Stimulated activated CD8-positive, alpha-beta memory T cell treated with anti-CD3 and anti-CD28 coated beads, Interleukin-4, amount 100 ng/mL, for 48 hours (primary cell): ENCODE measurements at places on chromosomes 3 and 15.

GRCh38 chr15:41490355-41490754, 3.3 kb upstream of the ITPKA start:
- peak; percentile 61 for DNase-seq

- DNase-seq = peak; percentile 27
These were observed 569 bp downstream of the HIGD2B start for GRCh38 chr15:72685301-72685924.

GRCh38 chr3:160678292-160678842, 1.4 kb downstream of the ARL14 start:
- DNase-seq = no peak

GRCh38 chr3:52784931-52785590, 7.7 kb downstream of the ITIH1 start:
- no peak for DNase-seq

DNA sequence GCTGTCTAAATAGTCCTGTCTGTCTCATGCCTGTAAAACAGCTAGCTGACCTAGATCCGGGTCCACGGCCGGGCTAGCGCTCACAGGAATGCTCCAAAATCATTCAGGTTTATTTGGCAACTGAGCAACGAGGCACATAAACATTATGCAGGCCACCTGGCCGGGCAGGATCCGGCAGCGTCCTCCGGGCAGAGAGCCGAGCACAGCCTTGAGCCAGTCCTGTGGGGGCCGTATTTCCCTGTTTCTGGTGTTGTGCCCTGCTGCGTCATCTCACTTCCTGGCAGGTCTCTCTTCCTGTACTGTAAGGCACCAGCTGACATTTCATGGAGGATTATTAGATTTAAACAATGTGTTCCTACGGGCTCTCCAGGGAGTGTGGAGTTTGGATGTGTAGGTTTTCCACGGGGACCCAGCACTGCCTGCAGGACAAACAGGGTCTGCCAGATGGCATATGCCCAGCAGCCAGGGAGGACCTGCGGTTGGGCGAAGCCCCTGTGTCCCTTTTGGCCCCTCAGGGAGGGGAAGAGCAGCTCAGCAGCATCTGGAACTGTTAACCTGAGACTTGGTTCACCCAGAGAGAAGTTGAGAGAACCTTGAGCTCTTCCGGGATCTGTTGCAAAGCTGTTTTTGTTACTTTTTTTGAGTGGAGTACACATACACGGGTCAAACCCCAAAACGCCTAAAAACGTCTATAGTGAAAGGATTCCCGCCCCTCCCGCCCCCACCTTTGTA, 16.6 kb upstream of the LRRK1 start:
- DNase-seq = no peak

DNA sequence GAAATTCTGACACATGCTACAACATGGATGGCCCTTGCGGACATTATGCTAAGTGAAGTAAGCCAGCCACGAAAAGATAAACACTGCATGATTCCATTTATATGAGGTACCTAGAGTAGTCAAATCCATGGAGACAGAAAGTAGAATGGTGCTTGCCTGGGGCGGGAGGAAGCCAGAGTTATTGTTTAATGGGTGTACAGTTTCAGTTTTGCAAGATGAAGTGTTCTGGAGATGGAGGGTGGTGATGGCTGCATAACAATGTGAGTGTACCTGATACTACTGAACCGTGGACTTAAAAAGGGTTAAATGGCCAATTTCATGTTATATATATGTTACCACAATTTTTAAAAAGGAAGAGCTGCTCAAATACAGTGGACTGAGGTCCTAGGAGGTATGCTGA, 66.9 kb downstream of the SEMA5B start:
- no peak for DNase-seq

GRCh38 chr15:85005746-85006145, 24.1 kb downstream of the PDE8A start:
- DNase-seq = no peak
